ENCODE measurements at places on chromosomes 1 and 21.

DNA sequence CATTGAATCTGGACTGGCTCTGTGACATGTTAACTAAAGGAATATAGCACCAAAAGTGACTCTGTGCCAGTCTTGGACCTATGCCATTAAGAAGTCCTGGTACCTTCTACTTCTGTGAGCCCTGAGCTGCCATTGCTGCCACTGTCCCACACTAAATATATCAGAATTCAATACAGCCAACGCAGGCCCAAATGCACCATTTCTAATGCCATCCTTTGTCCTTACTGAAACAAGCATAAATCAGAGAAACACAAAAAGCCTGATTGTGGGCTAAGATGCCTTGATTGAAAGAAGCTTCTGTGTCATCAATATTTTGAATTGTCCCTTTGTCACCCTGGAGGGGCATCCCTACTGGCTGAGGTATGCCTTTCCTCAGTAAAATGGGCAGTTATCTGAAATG is 66.9 kb upstream of the NEK2 start:
- no peak for DNase-seq

GRCh38 chr1:62196086-62196690 is 1.5 kb downstream of the L1TD1 start:
- no peak for DNase-seq

- no peak for DNase-seq
These were observed 153.4 kb downstream of the PIGK start for GRCh38 chr1:77065693-77066342.

DNA sequence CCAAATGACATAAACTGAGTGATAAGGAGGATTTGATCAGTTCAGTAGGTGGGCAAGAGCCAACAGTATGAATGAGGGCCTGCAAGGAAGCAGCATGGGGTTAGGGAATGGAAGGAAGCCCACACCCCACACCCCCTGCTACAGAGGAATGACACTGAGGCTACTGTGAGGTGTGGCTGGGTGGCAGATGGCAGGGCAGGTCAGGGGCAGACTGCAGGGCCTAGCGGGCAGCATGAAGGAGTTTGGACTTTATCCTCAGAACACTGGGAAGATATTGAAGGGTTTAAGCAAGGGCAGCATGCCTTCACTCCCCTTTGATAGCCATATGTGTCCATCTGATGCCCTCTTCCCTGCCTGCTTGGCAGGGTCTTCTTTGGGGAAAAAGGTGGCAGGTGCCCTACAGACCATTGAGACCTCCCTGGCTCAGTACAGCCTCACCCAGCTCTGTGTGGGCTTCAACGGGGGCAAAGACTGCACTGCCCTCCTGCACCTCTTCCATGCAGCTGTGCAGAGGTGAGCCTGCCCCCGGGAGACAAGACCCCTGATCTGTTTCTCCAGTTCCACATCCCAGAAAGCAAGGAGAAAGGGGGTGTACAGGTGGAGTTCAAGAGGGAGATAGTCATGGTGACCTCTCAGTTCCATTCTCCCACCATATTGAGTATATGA is 4.1 kb upstream of the LENEP start:
- DNase-seq = no peak
